Activated CD8-positive, alpha-beta memory T cell treated with anti-CD3 and anti-CD28 coated beads for 4 hours (primary cell): ENCODE measurements at places on chromosomes 5 and 9.

- no peak for DNase-seq
Observed at GRCh38 chr9:112403614-112404201, 23.8 kb downstream of the HSDL2 start.

DNA sequence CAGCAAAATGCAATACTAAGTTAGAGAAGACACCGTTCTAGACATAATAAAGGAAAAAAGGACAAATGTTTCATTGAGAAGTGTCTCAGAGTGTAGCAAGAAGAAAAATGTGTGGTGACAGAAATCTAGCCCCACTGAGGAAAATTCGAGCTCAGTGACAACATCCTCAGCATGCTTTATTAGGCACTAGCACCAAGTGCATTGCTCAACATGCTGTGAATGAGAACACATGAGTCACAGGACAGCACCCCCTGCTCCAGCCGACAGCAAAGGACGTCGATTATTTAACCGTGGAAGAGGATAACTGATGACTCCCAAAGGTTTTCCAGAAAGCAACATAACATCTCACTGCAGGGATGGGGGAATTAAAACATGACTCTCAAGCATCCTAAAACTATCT lies 182.7 kb downstream of the GNAQ start:
- no peak for DNase-seq

- DNase-seq: no peak
Observed at GRCh38 chr9:2271426-2271825, 256.3 kb downstream of the SMARCA2 start.

- no peak for DNase-seq
Observed at GRCh38 chr5:136424835-136425584, 59.7 kb upstream of the TRPC7 start.

DNA sequence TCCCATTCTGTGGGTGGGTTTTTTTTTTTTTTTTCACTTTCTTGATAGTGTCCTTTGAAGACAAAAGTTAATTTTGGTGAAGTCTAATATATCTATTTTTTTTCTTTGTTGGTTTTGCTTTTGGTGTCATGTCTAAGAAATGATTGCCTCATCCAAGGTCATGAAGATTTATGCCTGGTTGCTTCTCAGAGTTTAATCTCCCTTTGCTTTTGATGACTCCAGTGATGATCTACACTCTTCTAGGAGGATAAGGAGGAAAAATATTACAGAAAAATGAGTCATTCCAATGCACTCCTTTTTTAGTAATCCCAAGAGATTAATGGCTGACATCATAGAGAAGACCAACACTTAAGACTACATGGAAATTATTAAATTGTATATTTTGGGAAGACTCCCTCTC lies 79.7 kb upstream of the ICE1 start:
- no peak for DNase-seq

DNA sequence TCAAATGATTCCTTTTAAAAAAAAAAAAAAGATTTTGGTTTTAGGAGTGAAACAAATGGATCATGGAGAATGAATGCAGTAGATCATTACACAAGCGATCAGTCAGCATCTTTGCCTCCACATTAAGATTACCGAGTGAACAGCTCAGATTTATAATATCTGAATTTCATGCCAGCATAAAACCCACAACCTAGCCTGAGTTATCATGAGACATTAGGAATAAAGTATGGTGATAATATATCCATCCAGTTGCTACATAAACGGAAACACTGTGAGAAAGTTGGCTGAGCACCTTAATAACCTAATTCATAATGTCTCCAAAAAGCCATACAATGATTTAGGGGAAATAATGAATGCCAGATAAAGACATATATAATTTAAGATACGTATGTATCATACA lies 553.1 kb upstream of the TUSC1 start:
- DNase-seq: no peak

- peak; percentile 50 for DNase-seq
Observed at GRCh38 chr9:128420060-128420650, 502 bp upstream of the CERCAM start.

DNA sequence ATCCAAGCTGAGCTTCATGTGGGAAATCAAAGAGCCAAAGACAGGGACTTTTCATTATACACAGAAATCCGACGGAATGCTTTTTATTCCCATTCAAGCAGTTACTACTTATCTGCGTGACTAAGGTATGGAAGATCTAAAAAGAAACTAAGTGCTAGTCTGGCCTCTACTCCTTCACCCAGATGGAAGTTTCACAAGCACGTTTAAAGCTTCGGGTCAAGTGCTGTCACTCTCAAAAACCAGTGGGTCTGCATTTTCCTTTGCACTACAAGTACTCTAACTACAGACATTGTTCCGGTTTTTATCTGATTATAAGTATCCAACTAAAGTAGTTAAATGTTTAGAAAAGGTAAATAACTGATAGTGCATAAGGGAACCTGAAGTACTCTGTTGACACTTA lies 13.7 kb upstream of the MTAP start:
- DNase-seq: no peak

GRCh38 chr5:80576383-80576782 lies 6.3 kb upstream of the ANKRD34B start:
- DNase-seq: no peak

DNA sequence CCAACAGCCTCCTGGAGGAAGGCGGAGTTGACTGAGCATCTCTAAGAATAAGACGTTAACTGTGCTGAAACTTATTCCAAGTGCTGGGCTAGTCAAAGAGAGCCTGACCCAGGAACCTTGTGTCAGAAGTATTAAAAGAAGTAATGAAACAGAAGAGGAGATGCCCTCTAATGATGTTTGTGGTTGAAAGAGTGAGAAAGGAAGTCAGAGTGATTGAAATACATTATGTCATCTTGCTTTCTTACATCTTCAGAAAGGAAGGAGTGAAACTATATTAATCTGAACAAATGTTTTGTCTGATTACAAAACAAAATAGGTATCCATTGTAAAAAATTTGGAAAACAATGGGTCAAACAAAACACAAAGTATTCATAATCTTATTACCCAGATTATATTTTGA lies 460.7 kb downstream of the NTRK2 start:
- DNase-seq: no peak

DNA sequence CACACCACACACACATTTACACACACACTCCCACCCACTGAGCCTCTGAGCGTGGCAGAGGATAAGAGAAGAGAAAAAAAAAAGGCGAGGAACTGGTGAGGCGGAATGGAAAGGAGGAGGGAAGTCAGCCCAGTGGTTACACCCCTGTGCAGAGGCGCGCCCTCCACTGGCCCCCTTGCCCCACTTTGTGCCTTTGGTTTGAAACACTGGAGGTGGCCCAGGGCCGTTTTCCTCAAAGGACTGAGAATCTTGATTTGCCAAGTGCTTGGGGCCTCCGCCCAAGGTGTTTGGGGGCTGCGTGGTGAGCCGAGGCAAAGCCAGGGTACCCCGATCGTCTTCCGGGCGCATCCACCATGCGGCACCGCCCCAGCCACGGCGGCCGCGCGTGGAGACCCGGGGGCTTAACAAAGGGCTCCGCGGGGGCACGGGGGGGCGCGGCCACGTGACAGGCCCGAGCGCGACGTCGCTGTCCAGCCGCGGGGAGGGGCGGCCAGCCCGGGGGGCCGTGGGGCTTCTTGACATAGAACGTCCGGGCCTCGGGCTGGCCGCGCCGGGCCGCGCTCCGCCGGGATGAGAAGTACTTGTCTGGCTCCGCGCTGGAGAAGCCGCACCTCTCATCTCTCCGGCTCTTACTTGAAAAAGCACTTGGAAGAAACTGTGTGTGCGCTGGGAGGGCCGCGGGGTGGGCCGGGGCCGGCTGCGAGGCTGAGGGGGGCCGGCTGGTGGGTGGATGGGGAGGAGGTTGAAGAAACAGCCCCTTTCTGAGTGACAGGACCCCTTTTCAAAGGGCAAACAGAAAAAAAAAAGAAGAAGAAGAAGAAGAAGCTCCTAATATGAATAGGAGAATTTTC lies 21.0 kb downstream of the NR2F1 start:
- DNase-seq: no peak

GRCh38 chr5:13878357-13878756 lies 66.1 kb downstream of the DNAH5 start:
- no peak for DNase-seq

DNA sequence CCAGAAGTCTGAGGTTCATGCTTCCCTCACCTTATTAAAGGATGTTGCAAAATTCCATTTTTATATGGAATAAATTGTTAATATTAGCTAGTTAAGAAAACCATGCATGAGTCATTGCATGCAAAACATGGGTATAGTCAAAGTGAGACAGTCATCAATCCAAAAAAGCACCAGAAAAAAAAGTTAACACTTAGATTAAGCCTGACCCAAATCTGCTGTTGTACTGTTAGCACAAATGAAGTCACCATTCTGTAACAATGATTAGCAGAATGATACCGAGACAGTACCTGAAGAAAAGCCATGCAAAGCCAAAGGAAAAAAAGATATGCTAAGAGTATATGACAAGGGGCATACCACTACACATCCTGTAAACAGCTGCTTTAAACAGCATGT lies 49.5 kb downstream of the PKD2L2 start:
- no peak for DNase-seq

GRCh38 chr5:116942622-116943021 lies 368.0 kb upstream of the SEMA6A start:
- no peak for DNase-seq

- no peak for DNase-seq
Observed at GRCh38 chr5:174917976-174918554, 193.7 kb downstream of the MSX2 start.

- DNase-seq: no peak
Observed at GRCh38 chr5:90050103-90050502, 359.5 kb downstream of the CETN3 start.

GRCh38 chr9:277601-278295 lies 63.1 kb downstream of the DOCK8 start:
- DNase-seq: no peak

DNA sequence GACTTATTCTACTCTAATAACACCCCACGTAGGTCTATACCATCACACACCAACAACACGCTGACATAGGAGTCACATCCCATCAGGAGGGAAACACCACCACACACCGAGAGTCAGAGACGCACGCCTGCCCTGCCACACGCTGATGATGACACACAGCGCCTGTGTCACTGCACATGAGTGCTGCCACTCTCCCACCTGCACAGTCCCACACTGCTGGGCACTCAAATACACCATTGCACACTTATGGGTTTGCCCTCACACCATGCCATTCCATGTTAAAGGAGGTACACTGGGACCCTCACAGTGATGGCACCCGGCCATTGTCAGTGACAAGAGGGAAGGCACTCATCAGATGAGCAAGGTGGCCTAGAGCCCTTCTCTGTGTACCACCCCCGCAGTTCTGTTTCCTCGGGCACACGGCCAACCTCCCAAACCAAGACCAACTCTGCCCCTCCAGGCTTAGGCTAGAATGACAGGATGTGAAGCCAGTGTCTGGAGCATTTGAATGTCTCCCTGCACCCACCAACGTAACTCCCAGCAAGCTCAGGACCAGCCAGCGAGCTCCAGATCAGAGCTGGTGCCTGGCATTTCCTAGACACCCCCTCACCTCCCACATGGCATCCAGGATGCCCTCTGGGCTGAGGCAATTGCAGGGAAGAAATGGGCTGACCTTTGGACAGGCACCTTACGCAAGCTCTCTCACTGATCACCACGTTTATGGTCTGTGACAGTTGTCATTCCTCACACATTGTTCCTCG lies 3.6 kb upstream of the CPLX2 start:
- no peak for DNase-seq

DNA sequence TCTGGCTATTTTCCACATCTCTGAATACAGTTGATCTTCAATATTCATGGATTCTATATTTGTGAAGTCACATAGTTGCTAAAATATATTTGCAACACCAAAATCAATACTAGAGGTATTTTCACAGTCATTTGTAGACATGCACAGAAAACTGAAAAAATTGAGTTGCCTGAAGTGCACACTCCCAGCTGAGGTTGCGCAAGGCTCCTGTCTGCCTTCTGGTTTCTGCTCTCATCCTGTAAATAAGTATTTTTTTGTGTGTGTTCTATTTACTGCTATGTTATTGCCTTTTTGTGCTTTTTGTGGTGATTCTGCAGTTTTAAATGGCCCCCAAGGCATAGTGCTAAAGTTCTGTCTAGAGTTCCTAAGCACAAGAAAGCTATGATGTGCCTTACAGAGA lies 371.1 kb upstream of the GRAMD2B start:
- DNase-seq: no peak

- no peak for DNase-seq
Observed at GRCh38 chr9:110742741-110743371, 74.3 kb downstream of the MUSK start.

DNA sequence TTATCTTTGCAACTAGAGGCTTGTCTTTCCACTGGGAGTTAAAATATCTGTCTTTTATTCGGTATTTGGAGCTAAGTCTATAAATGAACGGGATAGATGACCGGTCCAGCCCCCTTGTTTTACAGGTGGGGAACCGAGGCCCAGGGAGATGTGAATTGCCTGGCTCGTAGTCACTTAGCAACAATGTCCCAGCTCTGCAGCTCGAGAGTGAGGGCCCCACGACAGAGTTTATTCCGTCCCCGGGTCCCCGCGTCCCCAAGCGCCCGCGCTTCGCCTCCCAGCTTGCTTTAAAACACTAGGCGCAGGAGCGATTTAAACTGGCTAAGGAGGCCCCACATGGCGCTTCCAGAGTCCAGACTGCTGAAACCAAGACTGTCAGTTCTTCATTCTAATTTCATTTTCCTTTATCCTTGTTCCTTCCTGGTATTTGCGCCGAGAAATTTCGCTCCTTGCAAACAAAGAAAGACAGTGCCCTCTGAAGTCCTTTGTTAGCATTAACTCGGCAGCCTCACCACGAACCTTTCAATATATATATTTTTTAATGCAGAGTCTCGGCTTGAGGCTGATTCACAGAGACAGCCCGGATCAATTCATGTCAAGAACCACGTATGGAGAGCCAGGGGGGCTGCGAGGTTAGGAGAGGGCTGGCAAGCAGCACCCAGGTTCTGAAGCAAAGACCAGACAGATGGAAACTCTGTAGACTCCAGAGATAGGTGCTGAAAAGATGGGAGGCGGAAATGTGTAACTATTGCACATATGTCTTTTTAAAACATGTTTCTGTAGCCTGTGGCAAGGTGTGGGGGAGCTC lies 1.4 kb upstream of the ENC1 start:
- DNase-seq: no peak

DNA sequence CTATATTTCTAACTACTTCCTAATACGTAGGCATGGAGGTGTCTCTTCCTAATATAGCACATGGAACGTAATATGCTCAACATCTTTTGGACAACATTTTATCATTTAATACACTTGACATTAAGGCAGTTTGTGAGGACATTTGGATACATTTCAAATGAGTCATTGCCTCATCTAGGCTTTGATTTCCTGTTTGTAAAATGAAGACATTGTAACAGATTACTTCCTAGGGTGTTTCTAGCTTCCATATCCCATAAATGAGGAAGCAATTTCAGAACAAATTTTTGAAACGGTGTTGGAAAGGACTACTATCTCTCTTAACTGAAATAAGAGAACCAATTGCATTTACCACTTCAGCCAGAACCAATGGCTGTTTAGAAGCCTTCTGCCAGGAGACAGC lies 38.7 kb downstream of the SLC28A3 start:
- no peak for DNase-seq

GRCh38 chr5:141560725-141561483 lies 57.9 kb downstream of the DIAPH1 start:
- DNase-seq: no peak

GRCh38 chr5:154501566-154501965 lies 23.5 kb upstream of the HAND1 start:
- no peak for DNase-seq

GRCh38 chr5:1247811-1248210 lies 22.6 kb downstream of the SLC6A18 start:
- no peak for DNase-seq

GRCh38 chr5:114362977-114363761 lies 1.3 kb downstream of the KCNN2 start:
- no peak for DNase-seq
